ENCODE measurements at places on chromosomes 3 and 15.

DNA sequence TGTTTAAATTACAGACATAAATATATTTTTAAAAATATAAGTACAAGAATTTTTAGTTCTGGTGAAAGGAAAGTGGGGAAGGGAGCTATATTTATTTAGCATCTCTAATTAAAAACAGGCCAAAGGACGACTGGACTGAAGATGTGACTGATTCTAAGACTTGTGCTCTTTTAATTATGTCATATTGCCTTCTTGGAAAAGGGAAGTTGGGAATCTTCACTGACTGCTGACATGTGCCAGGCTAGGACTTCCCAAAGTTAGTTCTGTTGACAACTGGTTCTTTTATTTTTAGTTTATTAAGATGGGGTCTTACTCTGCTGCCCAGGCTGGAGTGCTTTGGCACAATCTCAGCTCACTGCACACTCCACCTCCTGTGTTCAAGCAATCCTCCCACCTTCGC lies 13.5 kb downstream of the CNOT10 start:
- no peak for DNase-seq

DNA sequence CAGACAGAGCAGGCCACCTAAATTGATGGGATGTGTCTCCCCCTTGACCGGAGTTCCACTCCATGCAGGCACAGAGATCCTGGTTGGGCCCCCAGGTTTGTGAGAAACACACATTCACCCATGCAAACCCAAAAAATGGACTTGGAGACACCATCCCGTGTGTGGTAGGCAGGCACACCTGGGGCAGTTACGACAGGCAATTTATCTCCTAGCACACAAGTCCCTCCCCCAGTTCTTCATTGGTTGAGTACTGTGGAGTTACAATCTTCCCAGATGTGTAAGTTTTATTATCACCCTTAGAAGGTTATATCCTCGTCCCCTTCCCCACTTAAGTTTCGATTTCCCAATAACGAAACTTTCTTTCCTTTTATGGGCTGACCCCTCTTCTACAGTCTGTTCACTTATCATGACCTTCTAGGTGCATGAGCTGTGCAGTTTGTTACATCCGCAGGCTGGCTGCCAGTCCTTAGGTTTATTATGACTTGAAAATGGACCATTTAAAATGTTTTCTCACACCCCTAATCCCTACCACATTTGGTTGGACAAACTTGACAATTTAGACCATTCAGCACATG lies 27.3 kb downstream of the ARL8B start:
- DNase-seq: no peak

DNA sequence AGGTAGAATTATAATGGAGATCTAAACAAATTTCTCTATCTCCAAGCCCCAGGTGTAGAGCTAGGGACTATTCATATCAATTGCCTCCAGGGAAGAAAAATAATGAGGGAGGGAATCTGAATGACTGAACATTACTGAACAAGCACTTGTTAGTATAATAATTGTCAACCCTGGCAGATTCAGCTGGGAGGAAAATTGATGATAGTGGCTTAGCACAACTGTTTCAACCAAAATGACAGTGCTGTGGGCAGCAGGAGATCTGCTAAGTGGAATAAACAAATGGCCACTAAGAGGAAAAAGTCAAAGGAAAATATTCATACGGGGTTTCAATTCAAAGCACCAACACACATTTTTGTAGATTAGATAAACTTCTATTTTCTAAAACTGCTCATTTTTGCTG lies 294.9 kb upstream of the ZNF385D start:
- no peak for DNase-seq

DNA sequence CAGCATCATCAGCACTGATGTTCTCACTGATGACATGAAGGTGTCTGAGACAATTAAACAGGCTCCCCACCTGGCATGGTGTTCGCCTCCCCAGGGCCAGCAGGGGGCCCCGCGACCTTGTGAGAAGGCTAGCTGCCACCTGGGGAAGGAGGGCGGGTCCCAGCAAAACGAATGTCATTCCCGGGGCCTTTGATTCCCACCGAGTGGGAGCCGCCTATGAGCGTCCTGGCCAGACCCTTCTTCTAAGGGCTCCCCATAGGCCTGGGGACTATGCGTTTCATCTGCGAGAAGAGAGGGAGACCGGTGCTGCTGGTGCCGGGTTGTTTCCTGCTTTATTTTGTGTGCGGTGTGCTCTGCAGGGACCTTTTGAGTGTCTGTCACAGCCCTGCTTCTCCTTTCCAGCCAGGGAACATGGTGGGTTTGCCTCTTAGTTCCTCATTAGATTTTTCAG lies 20.5 kb upstream of the MINDY4B start:
- DNase-seq: no peak

- DNase-seq: peak; percentile 5
These were observed 85.7 kb downstream of the OXNAD1 start for GRCh38 chr3:16350597-16351318.

- no peak for DNase-seq
These were observed 7.0 kb downstream of the CMTM6 start for GRCh38 chr3:32495609-32496008.

- no peak for DNase-seq
These were observed 401.4 kb downstream of the ROBO1 start for GRCh38 chr3:79366414-79366813.

- DNase-seq: no peak
These were observed 236.3 kb downstream of the CNTN4 start for GRCh38 chr3:2334921-2335320.

DNA sequence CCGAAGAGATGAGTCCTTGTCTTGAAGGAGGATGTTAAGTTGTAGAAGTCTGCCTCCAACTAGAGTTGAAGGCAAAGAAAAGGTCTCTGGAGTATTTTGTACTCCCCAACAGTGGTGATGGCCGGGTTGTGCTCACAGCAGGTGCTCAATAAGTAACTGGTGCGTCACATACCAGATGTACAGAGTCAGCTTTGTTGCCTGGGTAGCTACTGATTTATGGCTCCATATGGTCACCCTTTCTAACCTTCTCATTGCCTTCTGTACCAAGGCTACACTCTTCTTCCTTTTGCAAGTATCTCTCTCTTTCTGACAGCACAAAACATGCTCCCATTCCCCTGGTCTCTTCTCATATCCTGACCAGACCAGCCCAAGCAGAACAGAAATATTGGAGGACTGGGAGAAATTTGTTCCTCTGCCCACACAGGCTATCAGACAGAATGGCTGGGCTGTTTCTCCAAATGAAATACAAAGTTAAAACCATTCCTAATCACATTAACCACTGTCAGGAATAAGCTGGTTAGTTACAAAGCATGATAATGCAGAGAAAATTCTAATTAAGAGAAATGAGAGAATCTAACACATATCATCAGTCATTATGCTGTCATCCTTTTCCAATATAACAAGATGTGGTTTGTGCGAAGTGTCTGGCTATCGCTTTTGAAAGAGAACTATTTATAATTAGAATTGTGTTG lies 150.1 kb upstream of the LRRN1 start:
- DNase-seq: no peak

DNA sequence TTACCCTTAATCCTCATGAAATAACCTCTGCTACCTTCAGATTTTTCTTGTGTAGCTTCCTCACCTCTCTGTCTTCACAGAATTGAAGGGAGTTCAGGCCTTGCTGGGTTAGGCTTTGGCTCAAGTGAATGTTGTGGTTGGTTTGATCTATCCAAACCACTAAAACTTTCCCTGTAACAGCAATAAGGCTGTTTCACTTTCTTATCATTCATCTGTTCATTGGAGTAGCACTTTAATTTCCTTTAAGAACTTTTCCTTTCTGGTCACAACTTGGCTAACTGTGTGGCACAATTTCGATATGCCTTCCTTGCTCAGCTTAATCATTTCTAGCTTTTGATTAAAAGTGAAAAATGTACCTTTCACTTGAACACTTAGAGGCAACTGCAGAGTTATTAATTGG lies 129.8 kb downstream of the NR1I2 start:
- DNase-seq: no peak

- no peak for DNase-seq
These were observed 401.9 kb upstream of the IL12A start for GRCh38 chr3:159586571-159587202.

DNA sequence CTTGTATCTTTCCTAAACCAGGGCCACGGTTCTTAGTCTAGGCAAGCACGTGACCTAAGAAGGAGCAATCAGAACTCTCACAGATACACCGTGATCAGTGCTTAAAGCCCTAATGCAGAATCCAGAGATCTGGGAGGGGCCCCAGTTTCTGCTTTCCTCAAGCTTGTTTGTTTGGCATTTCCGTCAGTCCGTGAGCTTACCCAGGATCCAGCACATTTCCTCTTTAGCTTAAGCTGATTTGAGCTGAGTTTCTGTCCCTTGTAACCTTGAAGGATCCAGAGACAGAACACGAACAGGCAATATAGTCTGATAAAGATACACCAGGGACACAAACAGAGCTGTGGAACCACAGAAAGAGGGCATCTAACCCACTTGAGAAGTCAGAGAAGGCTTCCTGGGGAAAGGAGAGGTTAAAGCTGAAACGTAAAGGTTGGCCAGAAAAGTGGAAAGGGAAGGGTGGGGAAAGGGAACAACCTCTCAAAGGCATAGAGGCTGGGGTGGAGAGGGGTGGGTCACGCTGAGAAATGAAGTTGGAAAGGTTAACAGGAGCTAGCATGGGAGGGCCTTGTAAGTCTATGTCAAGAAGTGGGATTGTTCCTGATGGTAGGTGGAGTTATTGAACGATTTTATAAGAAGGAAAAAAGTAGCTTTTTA lies 42.1 kb upstream of the RARB start:
- DNase-seq: no peak

GRCh38 chr3:71262364-71263265 lies 320.9 kb downstream of the FOXP1 start:
- DNase-seq: no peak

- no peak for DNase-seq
These were observed 85.7 kb downstream of the C3orf70 start for GRCh38 chr3:185067173-185067572.

DNA sequence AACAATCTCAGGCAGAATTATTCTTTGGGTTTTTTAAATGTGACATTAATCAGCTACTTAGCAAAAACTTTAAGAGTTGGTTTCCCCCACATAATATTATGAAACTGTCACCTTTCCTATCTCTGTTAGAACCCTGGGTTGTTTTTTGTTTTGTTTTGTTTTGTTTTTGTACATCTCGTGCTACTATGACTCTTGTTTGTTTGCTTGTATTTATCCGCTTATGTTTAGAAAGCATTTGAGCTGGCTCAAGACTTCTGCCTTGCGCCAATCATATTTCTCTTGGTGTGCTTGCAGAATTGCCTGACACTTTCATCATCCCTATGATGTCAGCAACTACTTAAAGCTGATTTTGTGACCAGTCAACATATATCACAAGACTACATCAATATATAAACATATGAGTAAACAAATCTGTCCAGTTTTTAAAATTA lies 116.9 kb downstream of the DCLK3 start:
- no peak for DNase-seq

DNA sequence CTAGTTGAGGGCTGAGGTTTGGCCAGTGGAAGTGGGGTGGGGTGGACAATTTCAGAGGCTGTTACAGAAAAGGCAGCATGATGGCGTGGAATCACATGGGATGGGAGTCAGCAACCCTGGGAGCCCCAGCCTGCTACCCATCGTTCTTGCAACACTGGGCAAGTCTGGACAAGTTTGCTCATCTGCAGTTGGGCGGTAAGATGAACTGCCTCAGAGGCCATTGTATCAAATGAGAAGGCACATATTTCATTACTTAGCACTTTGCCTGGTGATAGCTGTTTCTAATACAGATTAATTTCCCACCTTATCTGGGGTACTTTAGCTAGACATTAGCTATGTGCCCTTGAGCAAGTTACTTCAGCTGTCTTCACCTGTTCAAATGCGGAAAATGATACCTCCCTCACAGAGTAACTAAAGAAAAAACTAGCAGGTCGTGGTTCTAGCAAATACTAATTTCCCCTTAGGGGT lies 248.9 kb downstream of the THSD4 start:
- no peak for DNase-seq

DNA sequence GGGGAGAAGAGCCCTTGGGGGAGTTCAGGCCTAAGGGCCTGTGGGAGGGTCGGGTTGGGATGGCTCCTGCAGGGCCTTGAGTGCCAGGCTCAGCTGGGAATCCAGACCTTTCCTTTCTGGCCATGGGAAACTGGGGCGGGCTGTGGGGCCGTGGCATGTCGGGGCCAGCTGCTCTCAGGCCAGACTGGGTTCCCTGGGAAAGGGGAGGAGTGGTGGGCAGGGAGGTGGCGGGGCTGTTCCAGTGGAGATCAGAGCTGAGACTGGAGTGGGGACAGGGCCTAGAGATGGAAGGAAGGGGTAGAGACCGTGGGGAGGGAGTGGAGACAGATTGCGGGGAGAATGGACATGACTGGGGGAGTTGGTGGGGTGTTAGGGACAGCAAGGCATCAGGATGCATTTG lies 20.3 kb downstream of the FBLN2 start:
- DNase-seq: no peak

DNA sequence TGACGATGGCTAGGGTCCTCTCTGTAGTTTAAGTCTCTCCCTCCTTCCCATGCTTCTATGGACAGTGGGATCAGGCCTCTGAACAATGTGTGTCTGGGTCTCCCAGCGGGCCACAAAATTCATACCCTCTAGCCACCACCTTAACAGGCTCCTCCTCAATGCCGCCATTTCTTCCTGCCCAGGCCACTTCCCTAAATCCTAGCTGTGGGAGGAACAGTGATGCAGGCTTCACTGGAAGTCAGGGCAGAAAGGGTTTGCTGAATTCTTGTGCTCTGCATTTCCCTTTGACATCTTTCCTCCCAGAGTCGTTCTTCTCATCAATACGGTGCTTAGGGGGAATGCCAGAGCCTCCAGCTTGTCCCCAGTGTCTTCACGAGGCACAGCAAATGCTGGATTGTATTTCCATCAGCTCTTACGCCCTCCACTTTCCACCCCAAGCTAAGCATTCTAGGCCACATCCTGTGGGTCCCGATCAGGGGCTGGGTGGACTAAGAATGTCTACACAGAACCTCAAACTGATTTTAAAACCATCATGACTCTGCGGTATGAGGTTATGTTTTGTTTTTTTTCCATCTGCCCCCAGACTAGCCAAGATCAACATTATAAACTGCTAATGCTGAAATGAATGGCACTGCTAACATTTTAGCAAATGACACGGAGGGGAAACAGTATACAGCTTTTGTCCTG lies 11.9 kb upstream of the LDHAL6B start:
- no peak for DNase-seq

- no peak for DNase-seq
These were observed 31.6 kb upstream of the SNRPA1 start for GRCh38 chr15:101326462-101327146.

DNA sequence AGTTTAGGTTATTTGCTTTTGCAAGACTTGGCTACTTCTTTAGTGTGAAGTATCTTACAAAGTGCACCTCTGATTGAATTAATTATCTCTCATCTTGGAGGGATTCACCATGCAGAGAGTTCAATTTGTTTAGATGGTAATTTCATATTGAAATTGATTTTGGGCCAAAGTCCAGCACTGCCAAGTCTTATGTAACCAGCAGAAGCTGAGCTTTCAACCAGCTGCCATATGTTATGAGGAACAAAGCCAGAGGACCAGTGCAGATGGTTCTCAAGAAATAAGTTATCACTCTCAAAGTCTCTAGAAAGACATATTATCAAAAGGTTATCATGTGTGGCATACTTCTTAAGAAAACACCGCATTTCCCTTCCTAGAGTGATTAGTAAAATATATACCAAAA lies 29.0 kb downstream of the ABHD6 start:
- DNase-seq: no peak

Measured in AG09319 (cell line).